Kidney epithelial cell (primary cell): ENCODE measurements at places on chromosomes 11 and 22. TPM values are rescaled to one million over a fixed set of nuclear protein-coding genes. Genes with fewer than 3 reads are reported as not detected.

- DNase-seq = no peak
Observed at GRCh38 chr11:74306435-74307175, 4.8 kb downstream of the P4HA3 start.

DNA sequence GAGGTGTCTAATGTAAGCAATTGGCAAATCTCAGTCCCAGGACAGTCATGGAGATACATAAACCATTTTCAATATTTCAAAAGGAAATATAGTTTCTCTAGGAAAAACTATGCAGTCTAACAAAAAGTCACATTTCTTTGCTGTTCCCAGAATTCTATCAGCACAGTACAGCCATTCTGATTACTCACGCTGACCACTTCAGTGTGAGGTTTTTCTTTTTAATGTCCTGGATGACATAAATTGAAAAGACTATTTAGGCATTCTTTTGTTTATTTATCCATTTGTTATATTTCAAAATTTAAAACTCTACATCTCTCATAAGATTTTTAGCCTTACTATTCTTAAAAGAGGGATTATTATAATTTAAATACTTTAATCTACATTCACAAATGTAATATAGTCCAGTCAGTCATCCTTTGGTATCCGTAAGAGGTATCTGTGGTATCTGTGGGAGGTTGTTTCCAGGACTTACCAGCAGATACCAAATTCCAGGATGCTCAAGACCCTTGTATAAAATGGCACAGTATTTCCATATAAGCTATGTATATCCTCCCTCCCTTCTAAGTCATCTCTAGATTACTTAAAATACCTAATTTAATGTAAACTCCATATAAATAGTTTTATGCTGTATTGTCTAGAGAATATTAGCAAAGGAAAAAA is 331.1 kb upstream of the PITPNB start:
- DNase-seq = no peak

- no peak for DNase-seq
Observed at GRCh38 chr11:531919-532526, 3.4 kb downstream of the HRAS start.

GRCh38 chr11:121801781-121802180 is 314.2 kb downstream of the BLID start:
- DNase-seq = no peak

DNA sequence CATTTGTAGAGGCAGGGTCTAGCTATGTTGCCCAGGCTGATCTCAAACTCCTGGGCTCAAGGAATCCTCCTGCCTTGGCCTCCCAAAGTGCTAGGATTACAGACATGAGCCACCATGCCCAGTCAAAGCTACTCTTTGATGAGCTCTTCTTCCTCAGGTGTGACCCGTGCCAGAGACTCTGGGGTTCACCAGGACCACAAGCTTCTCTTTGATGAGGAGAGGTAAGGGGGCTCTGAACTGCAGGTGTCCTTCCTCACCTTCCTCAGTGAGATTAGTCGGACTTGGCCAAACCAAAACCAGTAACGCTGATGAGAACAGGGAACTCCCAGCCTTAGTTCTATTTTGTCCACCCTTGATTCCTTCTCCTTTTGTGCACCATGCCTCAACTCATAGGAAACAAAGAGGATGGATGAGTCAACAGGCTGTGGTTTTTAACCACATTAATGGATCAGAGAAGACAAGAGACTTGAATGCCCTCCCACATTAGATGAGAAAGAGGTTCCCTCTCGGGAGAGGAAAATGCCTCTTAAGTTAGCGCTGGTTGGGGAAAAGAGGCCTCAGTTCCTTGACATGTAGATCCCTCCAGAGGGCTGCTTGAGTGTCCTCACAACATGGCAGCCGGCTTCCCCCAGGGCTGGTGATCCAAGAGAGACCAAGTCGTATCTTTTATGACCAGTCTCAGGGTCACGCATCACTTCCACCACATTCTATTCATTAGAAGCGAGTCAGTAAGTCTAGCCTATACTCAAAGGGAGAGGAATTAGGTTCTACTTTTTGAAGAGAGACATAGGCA is 25.7 kb upstream of the CTR9 start:
- DNase-seq = peak; percentile 76

DNA sequence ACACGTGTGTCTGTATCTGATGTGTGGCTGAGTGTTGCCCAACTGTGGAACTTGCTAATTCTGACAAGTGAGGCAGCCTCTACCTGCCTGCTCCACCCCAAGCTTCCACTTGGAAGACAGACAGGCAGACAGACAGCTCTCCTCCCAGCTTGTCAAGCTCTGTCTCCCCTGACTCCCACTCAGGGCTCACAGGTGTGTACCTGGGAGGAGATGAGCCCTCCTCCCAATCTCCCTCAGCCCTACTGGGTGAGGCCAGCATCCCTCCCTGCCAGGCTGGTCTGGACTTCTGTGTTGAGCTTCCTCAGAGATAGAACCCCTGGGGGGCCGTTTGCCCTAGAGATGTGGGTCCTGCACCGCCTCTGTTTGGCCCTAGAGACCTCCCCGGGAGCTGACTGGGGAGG is 1.0 kb upstream of the CHRM1 start:
- DNase-seq = no peak

DNA sequence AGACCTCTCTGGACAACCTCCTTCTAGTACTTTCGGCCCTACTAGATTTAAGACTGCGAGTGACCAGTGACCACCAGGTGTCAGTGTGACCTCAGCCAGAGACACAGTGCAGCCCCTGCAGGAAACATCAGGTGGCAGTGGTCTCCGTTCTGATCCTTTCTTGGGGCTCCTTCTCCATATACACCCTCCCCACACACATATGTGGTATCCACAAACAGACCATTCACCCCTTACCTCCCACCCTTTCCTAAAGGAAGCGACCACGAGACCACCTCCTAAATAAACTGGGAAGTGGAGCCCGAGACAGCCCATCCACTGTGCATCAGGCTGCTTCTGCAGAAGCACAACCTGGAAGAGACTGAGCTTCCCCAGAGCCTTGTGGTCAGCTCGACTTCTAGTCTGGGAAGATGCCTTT is 38.5 kb upstream of the CYP2D6 start:
- no peak for DNase-seq

DNA sequence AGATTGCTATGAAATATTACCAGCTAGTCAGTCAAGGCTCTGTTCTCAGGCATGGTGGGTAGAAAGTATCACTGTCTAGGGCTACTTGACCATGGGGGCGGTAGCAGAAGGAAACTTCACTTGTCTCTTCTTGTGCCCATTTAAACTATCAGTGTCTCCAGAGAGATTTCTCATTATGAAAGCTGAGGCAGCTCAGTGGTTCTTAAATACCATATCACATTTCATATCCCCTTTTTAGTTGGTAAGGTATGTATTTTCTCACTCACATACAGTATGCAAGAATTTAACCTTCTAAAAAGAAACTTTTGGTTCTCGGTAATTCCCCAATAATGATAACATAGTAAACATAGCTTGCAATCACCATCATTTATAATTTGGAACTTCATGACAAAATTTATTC is 1180.0 kb upstream of the TENM4 start:
- no peak for DNase-seq

DNA sequence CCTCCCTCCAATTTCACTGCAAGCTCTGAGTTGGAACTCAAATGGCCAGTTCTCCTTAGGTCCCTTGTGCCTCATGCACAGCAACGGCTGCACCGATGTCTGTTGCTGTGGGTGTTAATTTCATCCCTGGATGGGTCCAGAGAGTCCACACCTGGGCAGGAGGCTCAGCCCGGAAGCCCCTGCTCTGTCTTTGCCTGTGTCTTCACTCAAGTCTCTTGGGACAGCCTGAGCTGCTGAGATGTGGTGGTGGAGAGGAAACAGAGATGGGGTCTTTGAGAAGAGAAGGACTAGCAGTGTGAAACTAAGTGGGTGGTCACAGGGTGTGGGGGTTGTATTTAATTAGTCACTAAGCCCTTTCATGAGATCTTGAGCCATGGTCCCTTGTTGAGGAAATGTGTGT is 109.3 kb downstream of the NECTIN1 start:
- no peak for DNase-seq

DNA sequence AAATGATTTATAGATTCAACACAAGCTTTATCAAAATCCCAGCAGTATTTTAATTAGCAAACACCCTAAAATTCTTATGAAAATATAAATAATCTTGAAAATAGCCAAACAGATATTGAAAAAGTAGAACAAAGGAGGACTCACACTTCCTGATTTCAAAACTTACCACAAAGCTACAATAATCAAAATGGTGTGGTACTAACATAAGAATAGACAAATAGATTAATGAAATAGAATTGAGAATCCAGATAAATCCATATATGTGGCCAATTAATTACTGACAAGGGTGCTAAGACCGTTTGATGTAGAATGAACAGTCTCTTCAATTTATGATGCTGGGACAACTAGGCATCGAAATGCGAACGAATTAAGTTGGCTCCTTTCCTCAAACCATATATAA is 49.6 kb upstream of the TEAD1 start:
- DNase-seq = no peak

Gene MAJIN
- 0.17 and 0.68 TPM in 2 replicates for total RNA-seq

Gene BATF2
- 1.1 and 7.3 TPM in 2 replicates for total RNA-seq

Gene C11orf16
- not detected in 2 replicates for total RNA-seq

Gene STK33
- total RNA-seq = 14.9 and 15.7 TPM in 2 replicates
